Thoracic aorta (tissue), 2 donors: ENCODE measurements at places on chromosomes 6 and 20. TPM values are rescaled to one million over a fixed set of nuclear protein-coding genes. Genes with fewer than 3 reads are reported as not detected.

The RAMACL gene
- 4.6 TPM for total RNA-seq

GRCh38 chr20:16551607-16552006 lies 21.6 kb downstream of the KIF16B start:
- peaks cover 3% of the 10 kb centered on the region for H3K4me1 ChIP-seq
- no peak overlapping the region for H3K27ac ChIP-seq
- H3K36me3 ChIP-seq = no peaks in the 10 kb centered on the region

The KIAA1755 gene
- total RNA-seq = 45.4 TPM

The TNF gene
- 0.71 TPM for total RNA-seq

DNA sequence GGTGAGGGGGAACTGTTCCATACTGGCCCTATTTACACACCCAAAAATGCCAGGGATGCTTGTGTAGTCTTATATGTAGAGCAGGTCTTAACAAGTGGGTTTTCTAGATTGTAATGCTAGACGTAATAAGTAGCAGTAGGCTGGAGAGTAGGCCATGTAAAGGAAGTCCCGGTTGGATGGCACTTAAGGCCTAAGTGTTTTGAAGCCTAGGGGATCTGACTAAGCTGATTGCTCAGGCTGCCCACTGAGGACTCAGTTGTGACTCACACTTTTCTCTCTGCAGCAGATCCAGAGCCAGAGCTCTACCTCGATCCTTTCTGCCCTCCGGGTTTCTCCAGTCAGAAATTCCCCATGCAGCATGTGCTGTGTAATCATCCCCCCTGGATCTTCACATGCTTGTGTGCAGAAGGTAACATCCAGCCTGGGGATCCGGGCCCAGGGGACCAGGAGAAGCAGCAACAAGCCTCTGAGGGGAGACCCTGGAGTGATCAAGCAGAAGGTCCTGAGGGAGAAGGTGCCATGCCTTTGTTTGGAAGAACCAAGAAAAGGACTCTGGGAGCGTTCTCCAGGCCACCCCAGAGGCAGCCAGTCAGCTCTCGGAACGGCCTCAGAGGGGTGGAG lies 26.6 kb downstream of the ZNF133 start:
- H3K27ac ChIP-seq = no peak overlapping the region
- H3K27me3 ChIP-seq = no peaks in the 10 kb centered on the region
- H3K4me1 ChIP-seq = no peaks in the 10 kb centered on the region

DNA sequence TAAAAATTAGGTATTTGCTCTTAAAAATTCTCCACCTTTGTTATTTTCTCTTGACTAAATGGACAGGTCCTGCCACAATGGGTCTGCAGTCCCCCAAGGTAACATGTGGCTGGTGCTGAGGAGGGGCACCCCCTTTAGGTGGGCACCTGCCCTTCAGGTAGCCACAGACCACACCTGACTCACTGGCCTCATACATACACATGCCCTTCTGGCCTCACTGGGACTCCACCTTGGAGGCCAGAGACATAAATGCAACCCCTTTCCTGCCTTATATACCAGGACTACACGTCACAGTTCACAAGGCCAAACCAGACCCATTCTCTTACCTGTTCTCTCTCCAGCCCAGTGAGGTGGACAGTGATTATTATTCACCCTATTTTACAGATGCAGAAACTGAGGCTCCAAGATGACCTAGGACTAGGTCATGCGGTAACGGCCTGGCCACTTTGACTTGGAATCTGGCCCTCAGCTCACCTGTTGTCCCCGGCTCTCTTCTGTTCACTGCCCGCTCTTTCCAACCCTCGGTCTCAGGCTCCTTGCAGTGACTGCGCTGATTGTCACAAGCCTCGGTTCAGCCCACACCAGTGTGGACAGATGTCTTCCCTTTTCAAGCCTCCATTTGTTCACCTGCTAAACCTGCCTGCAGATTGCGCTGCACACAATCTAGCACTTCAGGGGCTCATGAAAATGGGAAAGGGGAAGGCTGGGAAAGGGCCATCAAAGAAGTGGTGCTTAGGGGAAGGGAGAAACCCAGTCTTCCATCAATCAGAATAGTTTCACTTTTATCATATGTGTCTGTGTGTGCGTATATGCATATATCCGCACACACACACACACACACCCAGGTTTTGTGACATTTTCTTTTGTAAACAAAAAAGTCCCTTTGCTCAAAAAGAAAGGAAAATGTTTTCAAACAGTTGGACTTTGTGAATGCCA lies 121.7 kb downstream of the BCAS1 start:
- no peaks in the 10 kb centered on the region for H3K27me3 ChIP-seq
- H3K4me3 ChIP-seq = peak overlapping the region; percentile 16
- no peak overlapping the region for H3K27ac ChIP-seq
- DNase-seq = no peak

The PGC gene
- total RNA-seq = not detected

- no peak overlapping the region for H3K4me3 ChIP-seq
- H3K36me3 ChIP-seq = no peaks in the 10 kb centered on the region
- H3K4me1 ChIP-seq = no peaks in the 10 kb centered on the region
- DNase-seq = no peak
- no peak overlapping the region for H3K27ac ChIP-seq
Observed at GRCh38 chr20:764255-764654, 4.0 kb downstream of the SLC52A3 start.

The KHDC3L gene
- total RNA-seq = not detected

DNA sequence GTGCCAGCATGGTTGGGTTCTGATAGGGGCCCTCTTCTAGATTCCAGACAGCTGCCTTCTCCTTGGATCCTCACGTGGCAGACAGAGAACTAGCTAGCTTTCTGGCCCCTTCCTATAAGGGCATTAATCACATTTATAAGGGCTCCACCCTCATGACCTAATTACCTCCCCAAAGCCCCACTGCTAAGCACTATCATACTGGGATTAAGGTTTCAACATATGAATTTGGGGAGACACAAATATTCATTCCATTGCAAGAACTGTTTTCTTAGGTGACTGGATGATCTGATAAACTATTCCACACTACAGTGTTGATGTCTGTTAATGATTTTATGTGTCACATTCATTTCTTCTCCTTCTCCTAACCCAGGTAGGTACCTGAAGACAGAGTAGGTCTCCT lies 135.8 kb upstream of the COL21A1 start:
- no peak for DNase-seq
- no peaks in the 10 kb centered on the region for H3K36me3 ChIP-seq
- no peak overlapping the region for H3K4me3 ChIP-seq
- peaks cover 38% of the 10 kb centered on the region for H3K4me1 ChIP-seq

The POM121L2 gene
- total RNA-seq = not detected

DNA sequence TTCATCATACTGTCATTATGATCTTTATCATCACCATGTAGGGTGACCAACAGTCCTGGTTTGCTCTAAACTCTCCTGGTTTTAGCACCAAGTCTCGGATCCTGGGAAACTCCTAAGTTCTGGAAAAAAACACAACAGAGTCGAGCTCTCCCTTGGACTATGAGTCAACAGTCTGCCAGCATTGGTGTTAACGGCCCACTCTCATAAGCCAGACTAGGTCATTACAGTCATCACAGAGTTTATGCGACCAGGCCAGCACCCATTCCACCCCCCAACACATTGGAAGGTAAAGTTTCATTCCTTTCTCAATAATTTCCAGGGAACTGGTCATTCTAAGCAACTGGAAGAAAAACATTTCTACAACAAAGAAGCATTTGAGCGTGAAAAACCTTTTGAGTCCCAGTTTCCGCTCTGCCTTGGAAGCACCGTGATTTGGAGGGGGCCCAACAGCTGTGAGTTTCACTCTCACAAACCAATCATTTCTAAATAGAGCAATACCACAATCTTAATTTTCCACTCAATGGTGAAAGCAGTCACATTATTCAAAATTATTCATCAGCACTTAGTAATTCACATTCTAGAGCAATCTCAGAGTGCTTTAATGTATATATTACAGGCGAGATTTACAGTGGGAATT lies 445.0 kb downstream of the CDH26 start:
- H3K4me1 ChIP-seq = no peaks in the 10 kb centered on the region
- no peak for DNase-seq
- H3K4me3 ChIP-seq = no peak overlapping the region
- H3K27me3 ChIP-seq = no peaks in the 10 kb centered on the region
- no peak overlapping the region for H3K27ac ChIP-seq

DNA sequence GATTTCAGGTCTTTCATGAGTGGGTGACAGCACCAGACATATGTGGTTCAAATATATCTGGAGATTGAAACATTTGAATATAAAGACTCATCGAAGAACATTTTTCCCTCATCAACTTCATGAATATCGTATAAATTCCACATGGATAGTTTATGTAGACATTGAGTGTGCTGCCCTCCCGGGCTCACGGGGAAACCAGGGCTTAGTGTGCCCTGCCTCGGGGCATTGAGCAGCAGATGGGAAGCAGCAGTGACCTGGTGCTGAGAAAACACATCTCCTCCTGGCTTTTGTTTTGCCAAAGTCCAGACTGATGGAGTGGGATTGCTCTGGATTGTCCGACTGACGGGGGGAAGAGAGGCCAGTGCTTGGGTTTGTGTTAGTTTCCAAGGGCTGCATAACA lies 17.8 kb upstream of the SLC2A12 start:
- DNase-seq = no peak
- no peaks in the 10 kb centered on the region for H3K36me3 ChIP-seq
- H3K4me3 ChIP-seq = no peak overlapping the region
- no peak overlapping the region for H3K27ac ChIP-seq

GRCh38 chr20:16104783-16105182 lies 468.5 kb downstream of the KIF16B start:
- H3K4me3 ChIP-seq = no peak overlapping the region
- no peak for DNase-seq
- H3K36me3 ChIP-seq = no peaks in the 10 kb centered on the region
- no peaks in the 10 kb centered on the region for H3K27me3 ChIP-seq
- no peak overlapping the region for H3K27ac ChIP-seq

DNA sequence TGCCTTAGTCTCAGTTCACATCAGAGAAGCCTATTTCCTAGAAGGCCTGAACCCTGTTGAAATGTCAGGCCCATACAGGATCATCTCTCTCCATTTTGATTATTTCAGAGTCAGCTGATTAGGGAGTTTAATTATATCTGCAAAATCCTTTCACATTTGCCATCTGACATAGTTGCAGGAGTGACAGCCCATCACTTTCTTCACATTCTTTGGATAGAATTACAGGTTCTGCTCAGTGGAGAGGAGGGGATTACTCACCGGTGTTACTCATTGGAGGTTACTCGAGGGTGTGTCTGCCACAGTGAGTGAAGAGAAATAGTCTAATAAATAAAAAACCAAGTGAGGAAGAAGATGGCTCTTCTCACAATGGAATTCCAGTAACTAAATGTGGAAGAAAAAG lies 216.8 kb downstream of the TMEM242 start:
- DNase-seq = no peak
- H3K4me3 ChIP-seq = no peak overlapping the region
- H3K27me3 ChIP-seq = no peaks in the 10 kb centered on the region
- H3K27ac ChIP-seq = no peak overlapping the region

DNA sequence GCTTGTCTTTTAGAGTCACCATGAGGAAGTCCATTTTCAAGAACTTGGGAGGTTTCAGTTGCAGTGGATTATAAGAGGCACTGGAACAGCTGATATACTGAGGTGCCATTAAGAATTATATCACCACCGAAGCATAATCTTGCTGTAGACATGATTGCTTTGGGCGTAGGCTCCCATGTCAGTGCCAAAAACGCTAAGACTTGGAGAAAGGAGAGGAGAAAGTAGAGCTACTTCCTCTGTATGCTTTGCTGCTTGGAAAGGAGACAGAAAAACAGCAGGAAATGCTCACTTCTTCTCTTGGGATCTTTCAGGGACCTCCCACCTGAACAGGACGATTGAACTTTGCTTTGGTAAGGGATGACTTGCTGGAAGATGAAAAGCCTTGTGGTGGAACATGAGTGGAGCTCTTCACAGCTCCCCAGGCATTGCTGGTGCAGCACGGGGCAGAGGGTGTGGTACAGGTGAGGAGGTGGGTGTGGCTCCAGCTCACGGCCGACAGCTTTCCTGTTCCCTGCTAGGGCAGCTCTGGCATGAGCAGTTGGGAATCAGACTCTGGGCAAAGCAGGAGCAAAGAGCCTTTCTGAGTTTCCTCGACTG lies 190.4 kb upstream of the JAG1 start:
- peak overlapping the region; percentile 75 for H3K27ac ChIP-seq
- H3K27me3 ChIP-seq = no peaks in the 10 kb centered on the region
- no peaks in the 10 kb centered on the region for H3K36me3 ChIP-seq
- H3K4me1 ChIP-seq = peaks cover 54% of the 10 kb centered on the region
- peak overlapping the region; percentile 57 for H3K4me3 ChIP-seq

The GMPR gene
- 62.1 TPM for total RNA-seq

The BCL2L1 gene
- 137 TPM for total RNA-seq

DNA sequence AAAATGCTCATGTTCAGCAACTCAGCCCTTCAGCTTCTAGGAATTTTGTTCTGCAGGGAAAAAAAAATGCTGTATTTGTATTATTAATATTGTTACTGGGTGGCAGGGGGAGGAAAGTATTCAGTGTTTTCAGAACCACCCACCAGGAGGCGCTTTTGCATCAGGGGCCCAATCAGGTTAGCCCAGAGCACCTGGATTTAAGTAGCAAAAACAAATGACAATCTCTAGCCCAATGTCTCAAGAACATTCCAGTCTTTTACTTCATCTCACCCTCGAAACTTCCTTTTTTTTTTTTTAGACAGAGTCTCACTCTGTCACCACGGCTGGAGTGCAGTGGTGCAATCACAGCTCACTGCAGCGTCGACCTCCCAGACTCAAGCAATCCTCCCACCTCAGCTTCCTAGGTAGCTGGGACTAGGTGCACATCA lies 635 bp upstream of the C20orf203 start:
- no peaks in the 10 kb centered on the region for H3K4me1 ChIP-seq
- H3K27me3 ChIP-seq = no peaks in the 10 kb centered on the region
- H3K36me3 ChIP-seq = no peaks in the 10 kb centered on the region

GRCh38 chr6:148495029-148495428 lies 152.4 kb downstream of the SASH1 start:
- peaks cover 12% of the 10 kb centered on the region for H3K4me1 ChIP-seq
- no peak overlapping the region for H3K4me3 ChIP-seq
- peak overlapping the region; percentile 59 for H3K27ac ChIP-seq
- no peaks in the 10 kb centered on the region for H3K27me3 ChIP-seq
- no peak for DNase-seq
- H3K36me3 ChIP-seq = no peaks in the 10 kb centered on the region

- no peaks in the 10 kb centered on the region for H3K4me1 ChIP-seq
- H3K27ac ChIP-seq = no peak overlapping the region
- no peaks in the 10 kb centered on the region for H3K27me3 ChIP-seq
- no peaks in the 10 kb centered on the region for H3K36me3 ChIP-seq
- H3K4me3 ChIP-seq = no peak overlapping the region
Observed at GRCh38 chr6:67287566-67287965, 1347.5 kb upstream of the ADGRB3 start.

The BFSP1 gene
- total RNA-seq = 2.4 TPM

The COL21A1 gene
- 53.7 TPM for total RNA-seq

The ITPR3 gene
- 15.2 TPM for total RNA-seq

GRCh38 chr20:4866429-4866828 lies 134.9 kb downstream of the SLC23A2 start:
- H3K27me3 ChIP-seq = no peaks in the 10 kb centered on the region
- H3K4me1 ChIP-seq = no peaks in the 10 kb centered on the region
- no peak for DNase-seq
- H3K36me3 ChIP-seq = peaks cover 29% of the 10 kb centered on the region

The PKIB gene
- total RNA-seq = 6.0 TPM

GRCh38 chr6:102670735-102671134 lies 1277.2 kb downstream of the GRIK2 start:
- H3K27ac ChIP-seq = no peak overlapping the region
- H3K4me1 ChIP-seq = no peaks in the 10 kb centered on the region
- no peak overlapping the region for H3K4me3 ChIP-seq
- no peak for DNase-seq
- no peaks in the 10 kb centered on the region for H3K27me3 ChIP-seq
